CD8-positive, alpha-beta memory T cell (primary cell): ENCODE measurements at places on chromosomes 6 and 20. TPM values are rescaled to one million over a fixed set of nuclear protein-coding genes. Genes with fewer than 3 reads are reported as not detected.

DNA sequence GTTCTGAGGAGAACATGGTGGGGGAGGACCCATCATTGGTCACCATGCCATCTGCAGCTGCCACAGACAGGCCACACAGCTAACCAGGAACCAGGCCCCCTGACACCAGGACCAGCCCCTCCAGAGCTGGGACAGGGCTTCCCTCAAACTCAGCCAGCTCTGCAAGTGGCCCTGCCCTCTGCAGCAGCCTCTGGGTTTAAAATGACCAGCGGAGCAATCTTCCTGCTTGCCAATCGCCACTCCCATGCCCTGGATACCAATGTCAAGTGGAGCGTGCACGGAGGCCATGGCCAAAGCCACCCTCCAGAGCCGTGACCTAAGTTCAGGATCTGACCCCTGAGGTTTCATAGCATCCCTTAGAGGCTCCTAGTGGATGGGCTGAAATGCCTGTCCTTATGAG is 199.4 kb downstream of the SYNDIG1 start:
- DNase-seq, result no peak

DNA sequence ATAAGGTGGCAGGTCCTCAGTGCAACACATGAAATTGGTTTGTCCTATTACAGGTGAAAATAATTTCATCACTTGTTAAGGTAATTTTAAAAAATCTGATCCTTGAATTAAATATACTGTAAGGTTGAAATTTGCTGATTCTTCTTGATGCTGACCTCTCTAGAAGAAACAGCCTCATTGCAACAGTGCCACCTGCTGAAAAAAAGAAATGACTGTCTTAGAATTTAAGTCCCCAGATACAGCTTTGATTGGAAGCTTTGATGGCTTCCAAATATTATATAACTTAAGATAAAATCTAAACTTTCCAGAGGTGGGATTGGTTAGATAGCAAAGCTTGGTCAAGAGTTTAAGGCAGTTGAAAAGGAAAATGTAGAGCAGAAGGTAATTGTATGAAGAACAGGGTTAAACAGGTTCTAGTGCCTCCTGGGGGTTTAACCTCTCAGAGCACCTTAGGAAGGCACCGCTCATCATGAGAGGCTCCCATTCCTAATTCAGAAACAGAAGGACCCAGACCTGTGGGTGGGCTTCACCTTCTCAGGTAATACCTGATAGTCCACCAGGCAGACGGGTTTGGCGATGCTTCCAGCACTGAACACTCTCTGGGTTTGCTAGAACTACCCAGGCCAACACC is 401.0 kb downstream of the PAX1 start:
- DNase-seq, result no peak

Gene CCN2
- not detected for total RNA-seq

Gene TEAD3
- total RNA-seq, result 0.90 TPM

DNA sequence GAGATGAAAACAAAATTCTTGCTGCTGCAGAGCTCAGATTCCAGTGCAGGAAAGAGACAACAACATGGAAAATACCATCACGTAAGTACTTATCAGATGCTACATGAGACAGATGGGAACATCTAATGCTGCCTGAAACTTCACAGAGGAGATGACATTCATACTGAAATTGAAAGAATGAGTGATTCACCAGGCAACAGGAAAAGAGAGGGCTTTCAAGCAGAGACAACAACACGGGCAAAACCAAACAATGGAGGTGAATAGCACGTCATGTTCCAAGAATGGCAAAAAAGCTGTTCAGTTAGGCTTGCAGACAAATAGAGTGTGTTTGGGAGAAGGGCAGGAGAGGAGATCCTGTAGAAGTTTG is 39.3 kb downstream of the GTF2H5 start:
- DNase-seq, result no peak

GRCh38 chr6:31122791-31123706 is 2.8 kb upstream of the CDSN start:
- no peak for DNase-seq

DNA sequence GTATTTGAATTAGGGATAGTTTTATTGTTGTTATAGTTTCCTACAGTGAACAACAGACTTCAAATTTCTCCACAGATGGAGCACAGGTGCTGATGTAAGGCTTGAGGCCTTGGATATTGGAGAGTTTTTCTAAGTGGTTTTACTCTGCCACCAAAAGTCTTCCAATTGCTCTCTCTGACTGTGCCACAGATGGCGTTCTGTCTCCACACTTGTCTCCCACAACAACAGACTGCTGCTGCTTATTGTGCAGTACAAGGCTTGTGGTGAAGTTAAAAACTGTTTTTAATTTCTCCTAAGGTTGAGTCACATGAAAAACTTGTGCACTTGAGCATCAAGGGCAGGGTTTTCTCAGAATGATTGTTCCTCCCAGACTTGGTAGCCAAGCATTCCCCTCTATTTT is 460.9 kb upstream of the KHDRBS2 start:
- DNase-seq, result no peak

GRCh38 chr6:86609549-86610388 is 327.6 kb upstream of the HTR1E start:
- DNase-seq, result no peak

Gene MTRF1L
- total RNA-seq, result 15.3 TPM

Gene ANKRD6
- 3.0 TPM for total RNA-seq

DNA sequence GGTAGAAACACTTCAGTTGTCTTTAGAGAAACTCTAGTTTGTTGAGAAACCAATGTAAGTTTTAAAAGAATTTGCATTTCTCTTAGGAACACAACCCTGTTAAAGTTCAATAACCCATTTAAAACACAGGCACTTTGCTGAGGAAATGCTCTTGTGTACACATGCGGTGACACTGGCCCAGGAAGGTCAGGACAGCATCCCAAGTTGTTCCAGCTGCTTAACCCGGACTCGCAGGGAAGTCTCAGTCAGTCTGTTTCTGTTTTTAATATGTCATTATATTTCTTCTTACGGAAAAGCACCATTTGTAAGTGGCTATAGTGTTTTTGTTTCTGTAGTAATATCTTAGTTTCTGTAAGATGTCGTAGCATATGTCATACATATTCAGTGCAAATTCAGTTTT is 36.9 kb downstream of the RIN2 start:
- no peak for DNase-seq

DNA sequence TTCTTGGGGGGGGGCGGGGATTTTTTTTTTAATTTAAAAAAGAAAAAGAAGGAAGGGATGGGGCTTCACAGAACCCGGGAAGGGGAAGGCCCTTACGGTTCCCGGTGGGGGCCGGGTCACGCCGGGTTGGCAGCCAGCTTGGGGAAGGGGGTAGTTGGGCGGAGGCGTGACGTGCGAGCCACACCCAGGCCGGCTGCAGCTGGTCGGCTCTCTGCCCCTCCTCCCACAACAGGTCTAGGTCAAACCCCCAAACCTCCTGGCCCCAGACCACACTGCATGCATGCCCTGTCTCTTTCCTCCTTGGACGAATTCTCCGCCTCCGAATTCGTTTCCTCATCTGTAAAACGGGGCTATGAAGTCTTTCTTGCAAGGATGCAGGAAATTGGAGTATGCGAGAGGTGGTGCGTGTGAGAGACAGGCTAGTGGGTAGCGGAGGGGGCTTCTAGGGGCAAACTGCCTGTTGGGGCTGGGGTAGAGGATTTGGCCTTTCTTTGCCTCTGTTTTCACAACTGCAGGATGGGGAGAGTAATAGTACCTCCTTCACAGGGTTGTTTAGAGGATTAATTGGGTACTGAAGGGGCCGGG is 828 bp downstream of the HCK start:
- no peak for DNase-seq

GRCh38 chr6:110315869-110316398 is 42.2 kb downstream of the METTL24 start:
- DNase-seq, result no peak

- no peak for DNase-seq
Measured at GRCh38 chr20:40230486-40230885, 458.6 kb downstream of the MAFB start.

Gene EPB41L1
- 0.29 TPM for total RNA-seq

GRCh38 chr6:343960-344815 is 47.4 kb upstream of the IRF4 start:
- DNase-seq, result no peak

Gene BMP2
- total RNA-seq, result not detected

Gene ECHDC1
- 66.3 TPM for total RNA-seq

GRCh38 chr6:131382631-131383030 is 190.4 kb upstream of the ARG1 start:
- no peak for DNase-seq

DNA sequence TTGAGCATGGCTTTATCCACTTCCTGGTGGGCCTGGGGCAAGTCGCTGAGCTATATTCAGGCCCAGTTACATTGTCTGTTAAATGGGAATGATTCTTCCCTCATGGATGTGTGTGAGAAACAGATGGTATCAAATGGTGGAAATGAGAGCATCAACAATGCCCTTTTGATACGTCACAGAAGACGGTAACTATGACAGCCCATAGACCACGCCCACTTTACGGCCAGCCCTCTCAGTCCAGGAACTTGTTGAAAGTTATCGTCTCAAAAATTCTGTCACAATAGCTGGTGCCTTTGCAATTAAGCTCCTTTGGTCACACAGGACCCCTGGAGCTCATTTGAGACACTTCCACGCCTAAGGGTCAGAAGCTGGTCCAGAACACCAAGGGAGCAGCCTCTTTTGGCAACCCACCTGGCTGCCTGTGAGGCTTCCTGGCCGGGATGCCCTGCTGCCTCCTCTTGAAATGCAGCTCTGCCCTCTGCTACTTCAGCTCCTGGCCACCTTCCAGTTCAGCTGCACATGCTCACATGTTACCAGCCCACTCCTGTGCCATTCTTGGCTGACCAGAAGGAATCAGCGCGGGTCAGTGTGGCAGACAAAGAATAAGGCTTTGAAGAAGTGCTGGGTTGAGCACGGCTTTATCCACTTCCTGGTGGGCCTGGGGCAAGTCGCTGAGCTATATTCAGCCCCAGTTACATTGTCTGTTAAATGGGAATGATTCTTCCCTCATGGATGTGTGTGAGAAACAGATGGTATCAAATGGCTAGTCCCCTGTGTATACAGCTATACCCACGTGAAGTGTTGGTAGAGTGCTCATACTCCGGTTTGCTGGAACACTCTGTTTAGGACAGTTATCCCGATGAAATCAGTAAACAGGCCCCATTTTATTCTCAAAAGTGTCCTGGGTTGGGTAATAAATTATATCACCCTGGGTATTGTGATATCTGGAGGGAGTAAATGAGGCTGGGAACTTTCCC is 199.2 kb upstream of the SUPT3H start:
- DNase-seq, result no peak

Gene ZHX3
- 15.3 TPM for total RNA-seq

GRCh38 chr20:24392612-24393011 is 76.8 kb upstream of the SYNDIG1 start:
- no peak for DNase-seq

Gene MRPS18B
- total RNA-seq, result 102 TPM

DNA sequence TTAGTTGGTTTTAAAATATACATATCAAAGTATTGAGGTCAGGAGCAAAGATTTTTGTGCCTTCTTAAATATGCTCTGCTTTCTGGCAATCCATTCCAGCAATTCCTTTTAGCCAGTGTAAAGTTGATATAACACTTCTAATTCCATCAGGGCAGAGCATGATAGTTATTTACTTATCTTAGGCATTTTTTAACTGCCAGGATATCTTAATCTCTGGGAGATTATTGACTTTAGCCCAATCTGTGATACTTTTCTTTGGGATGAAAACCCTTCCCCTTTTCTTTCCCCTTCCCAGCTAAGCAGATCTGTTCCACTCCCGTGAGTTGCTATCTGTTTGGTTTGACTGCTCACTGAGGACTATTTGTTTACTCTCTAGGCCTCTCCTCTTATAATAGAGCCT is 168.7 kb upstream of the RSPO3 start:
- DNase-seq, result no peak

DNA sequence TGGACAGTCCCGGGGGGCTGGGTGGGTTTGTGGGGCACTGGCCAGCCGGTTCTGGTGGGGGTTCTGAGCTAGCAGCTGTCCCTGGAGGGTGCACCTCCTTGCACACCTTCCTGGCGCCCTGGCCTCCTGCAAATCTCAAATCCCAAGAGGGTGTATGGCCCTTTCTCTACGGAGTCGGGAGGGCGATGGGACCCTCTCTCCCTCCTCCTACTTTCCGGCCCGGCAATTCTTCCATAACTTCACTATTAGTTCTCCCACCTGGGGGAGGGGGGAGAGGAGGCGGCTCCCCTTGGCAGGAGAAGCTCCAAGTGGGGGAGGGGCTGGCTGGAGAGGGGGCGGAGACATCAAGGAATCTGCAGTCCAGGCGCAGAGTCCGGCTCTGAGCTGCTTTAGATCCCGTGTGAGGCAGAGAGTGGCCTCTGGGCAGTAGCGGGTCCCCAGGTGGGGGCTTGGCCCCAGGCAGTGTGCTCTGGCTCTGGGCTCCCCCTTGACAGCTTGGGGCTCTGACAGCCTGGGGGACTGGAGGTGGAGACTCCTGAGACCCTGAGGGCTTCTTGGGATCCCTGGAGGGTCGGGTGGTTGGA is 1.4 kb upstream of the LAMA5 start:
- no peak for DNase-seq

GRCh38 chr20:17316316-17317038 is 89.6 kb downstream of the PCSK2 start:
- no peak for DNase-seq

GRCh38 chr6:39416026-39416425 is 93.5 kb upstream of the KCNK16 start:
- DNase-seq, result no peak

DNA sequence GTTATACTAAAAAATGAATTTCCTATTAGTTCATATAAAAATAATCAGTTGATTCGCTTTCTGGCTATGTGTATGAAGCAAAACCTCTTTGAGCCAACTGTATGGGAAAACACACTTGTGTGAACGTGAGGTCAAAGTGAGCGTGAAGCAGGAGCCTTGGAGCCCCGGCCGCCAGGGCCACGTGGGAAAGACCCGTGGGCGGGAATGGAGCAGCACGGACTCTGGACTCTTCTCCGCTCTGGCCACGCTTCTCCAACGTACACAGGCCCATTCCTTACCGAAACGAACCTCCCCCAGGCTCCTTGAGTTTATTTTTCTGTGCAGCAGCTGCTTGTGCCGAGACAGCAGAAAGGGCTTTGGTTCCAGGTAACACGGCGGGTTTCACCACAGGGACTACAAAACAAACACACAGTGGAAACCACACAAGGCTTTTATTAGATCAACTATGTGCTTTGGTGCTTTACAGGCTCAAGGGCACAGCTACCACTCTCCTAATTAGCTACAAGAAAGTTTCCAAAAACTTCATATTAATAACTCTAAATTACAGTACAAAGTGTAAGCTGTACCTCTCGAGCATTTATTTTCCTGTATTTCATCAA is 62.7 kb downstream of the TAF4 start:
- no peak for DNase-seq
